Mammary epithelial cell (primary cell): ENCODE measurements at places on chromosomes 5 and 9.

DNA sequence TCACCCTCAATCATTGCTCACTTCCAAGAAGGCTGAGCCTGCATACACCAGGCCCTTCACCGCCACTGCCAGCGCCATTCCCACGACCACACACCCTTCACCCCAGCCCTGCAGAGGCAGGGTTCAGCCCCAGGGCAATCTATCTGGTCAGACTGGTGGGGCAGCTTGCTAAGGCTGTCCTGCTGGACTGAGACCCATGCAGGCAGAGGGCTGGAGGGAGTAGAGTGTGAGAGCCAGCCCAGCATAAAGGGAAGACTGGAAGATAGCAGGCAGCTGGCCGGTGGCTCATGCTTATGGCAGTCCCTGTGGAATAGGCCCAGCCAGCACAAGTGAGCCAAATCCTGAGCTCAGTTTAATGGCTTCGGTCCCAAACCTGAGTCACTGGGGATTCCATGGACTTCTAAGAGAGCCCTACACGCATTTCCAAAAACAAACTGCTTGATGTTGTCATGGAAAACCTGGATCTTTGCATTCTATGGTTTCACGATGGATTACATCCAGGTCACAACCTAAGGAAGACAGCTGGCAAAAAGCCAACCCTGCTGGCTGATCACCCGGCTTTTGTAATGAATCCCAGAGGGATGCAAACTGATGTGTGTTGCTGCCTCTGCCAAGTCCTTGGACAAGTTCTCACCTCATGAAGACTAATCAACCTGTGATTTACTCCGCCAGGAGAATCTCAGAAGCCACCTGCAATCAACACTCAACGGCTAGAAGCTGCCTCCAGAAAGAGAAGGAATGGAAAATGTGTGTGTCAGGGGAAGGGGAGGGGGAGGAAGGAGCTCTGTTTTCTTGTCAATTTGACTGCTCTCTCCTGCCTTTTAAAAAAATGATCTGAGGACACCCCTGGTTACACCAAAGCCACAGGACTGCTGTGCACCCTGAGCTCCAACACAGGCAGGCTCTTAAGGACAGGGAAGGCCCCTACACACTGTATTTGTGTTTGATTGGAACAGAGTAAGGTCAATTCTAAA is 143.6 kb downstream of the LHFPL2 start:
- DNase-seq: peak; percentile 99

- no peak for DNase-seq
These were observed 48.2 kb downstream of the RASGEF1C start for GRCh38 chr5:180160789-180161188.

DNA sequence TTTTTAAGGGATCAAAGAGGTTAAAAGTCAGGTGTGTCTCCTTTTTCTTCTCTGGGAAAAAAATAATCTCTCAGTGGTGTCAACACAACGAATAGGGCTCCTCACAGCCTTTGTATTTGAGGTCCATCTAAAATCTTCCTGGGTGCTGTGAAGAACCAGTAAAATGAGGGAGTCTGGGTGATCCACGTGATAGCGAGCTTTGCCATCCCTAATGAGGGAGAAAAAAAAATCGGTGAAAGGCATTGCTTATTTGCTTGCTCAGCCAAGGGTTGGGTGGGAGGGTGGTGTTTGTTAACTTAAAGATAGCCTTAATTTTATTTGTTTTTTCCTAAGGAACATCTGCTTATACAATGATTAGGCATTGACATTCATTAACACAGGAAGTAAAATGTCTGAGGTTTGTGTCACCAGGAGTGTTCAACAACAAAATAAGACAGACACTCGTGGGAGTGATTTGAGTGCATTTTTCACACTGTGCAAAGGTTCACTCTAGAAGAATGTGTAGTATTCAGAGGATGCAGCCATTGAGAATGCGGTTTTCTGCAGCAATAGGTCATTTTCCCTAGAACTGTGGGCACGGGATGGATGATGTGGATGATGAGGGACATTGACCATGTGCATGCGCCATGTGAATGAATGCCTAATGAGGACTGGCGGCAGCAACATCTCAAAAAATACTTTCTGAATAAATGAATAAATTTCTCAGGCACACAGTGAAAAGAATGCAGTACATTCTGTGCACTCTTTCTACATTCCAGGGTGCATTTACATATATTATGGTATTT is 369.5 kb downstream of the NTRK2 start:
- no peak for DNase-seq

- DNase-seq: no peak
These were observed 205.8 kb downstream of the TMEM38B start for GRCh38 chr9:105900123-105900522.

- DNase-seq: peak; percentile 94
These were observed 77.6 kb upstream of the SEMA6A start for GRCh38 chr5:116652196-116652729.

DNA sequence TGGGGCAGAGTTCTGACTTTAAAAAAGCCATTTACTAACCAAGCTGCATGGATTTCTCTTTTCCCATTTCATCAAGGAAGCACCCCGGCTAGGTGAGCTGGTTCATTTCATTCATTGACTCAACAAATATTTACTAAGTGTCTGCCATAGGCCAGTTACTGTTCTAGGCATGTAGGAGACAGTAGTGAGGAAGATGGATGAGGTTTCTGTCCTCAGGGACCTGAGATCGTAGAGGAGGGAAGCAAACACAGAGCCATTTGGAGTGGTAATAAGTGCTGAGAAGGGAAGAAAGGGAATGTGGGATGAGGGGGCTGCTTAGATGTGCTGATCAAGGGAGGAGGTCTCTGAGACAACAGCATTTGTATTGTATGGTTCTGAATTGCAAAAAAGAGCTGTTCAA is 120.4 kb downstream of the C9orf152 start:
- DNase-seq: no peak

DNA sequence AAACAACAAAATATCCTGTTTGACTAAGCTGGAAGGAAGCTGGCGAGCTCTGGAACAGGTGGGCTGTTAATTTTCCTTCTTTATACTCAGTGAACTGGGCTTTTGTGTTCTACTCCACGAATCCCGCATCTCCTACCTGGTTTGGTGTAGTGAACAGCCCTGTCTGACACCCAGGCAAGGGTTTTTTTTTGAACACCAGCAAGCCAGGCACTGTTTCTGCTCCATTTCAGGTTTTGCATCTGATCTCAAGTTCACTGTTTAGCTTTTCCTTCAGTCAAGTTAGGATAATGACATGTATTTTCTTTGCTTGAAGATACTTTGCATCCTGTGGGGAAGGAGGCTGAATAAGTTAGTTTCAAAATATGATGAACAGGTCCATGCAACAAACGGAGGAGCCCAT is 204.5 kb downstream of the SEMA6A start:
- no peak for DNase-seq

GRCh38 chr5:134095887-134096589 is 18.4 kb upstream of the TCF7 start:
- no peak for DNase-seq

- peak; percentile 5 for DNase-seq
These were observed 143.4 kb upstream of the APC start for GRCh38 chr5:112594095-112594850.

DNA sequence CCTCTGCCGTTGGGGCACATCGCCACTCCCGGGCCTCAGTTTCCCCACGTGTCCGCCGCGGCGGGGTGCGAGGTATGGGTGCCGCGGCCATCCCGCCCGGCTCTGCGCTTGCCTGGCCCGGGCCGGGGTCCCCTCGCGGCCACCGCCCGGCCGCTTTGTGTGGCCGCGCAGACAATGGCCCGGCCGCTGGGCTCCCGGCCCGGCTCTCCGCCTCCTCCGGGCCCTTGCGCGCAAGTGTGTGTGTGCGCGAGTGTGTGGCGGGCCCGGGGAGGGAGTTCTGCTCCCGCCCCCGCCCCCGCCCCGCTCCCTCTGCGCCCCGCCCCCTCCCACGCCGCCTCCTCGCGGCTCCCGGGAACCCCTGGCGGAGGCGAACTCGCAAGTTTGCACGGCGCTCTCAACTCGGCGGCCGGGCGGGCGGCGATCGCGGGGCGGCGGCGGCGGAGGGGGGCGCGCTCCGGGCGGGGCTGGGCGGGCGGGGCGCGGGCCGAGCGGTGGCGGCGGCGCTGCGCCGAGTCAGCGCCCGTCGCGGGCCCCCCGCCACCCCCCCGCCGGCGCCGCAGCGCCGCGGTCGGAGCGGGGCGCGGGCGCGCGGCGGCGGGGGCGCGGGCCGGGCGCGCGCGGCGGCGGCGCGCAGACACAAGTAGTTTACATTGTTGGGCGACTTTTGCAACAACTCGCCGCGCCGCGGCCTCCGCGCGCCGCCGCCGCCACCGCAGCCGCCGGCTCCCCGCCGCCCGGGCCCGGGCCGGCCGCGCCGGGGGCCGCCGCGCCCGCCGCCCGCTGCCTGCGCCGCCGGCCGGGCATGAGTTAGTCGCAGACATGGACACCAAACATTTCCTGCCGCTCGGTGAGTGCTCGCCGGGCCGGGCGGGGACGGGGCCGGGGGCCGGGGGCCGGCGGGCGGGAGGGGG is at the start of gene RXRA:
TSS of gene RXRA (plus strand) at position 643 of the 911 bp plus-strand sequence. CDS start at position 820, 177 bp downstream.
- peak; percentile 77 for DNase-seq

DNA sequence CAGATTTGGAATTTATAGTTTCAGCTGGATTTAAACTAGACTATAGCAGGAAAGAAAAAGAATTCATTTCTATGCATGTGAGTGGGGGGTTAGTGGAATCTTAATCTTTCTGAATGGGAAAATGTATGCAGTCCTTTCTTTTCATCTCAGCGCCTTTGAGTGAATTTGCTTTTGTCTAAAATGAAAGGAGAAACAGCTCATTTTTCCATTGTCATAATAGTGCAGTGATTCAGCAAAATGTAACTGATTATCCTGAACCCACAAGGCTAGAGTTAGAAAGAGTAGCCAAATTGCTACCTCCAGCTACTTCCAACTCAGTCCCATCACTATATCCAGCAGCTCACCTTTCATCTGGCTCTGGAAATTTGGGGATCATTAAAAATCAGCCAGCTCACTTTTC is 134.4 kb downstream of the ADAMTSL1 start:
- no peak for DNase-seq

DNA sequence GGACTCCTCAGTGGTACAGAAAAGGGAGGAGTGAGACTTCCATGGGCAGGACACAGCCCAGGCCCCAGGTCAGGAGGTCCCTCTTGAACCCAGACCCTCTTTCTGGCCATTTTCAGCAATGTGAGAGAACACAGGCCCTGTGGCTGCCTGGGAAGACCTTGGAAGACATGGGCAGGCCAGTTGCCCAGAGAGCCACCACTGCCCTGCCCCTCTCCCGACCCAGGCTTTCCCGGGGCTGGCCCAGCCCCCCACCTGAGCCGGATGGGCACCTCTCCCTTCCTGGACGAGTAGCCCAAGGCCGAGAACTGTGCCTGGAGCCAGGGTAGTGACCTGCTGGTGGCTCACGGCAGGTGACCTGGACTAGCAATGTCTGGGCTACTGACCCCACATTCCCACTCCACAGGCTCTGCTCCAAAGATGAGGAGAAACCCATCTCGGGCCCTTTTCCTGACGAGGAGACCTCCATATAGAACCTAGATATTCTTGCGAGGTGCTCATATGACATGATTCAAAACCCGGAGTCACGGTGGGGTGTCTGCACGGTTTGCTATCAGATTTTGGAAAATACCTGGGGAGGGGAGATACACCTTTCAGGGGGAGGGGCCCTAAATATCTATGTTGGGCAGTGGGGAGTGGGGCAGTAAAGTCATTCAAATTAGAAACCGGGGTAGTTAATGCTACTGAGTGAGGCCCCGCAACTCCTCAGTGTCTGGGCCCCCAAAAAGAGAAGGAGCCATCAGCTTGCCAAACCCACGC is 59.4 kb downstream of the ZNF354C start:
- DNase-seq: no peak

- peak; percentile 92 for DNase-seq
These were observed 98.3 kb upstream of the CDKN2B start for GRCh38 chr9:22107202-22108045.

DNA sequence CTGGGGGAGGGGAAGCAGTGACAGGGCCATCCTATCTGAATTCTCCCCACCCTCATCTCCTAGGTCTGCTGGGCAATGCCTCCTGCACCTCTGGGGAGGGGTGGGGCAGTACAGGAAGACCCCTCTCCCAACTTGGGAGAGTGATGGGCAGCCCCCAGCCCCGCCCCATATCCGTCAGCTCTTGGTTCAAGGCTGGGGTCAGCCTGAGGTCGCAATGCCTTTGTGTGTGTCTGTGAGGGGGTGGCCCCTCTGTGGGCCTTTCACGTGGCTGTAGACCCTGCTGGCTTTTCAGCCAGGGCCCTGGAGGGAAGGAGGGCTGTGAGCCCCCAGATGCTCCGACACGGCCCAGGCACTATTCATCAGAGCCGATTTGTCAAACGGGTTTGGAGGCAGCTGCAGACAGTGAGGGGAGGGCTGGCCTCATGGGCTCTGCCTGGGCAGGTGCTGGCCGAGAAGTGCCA is 49.5 kb upstream of the RNU6ATAC start:
- DNase-seq: no peak

GRCh38 chr9:71668717-71669116 is 99.6 kb downstream of the CEMIP2 start:
- DNase-seq: no peak

DNA sequence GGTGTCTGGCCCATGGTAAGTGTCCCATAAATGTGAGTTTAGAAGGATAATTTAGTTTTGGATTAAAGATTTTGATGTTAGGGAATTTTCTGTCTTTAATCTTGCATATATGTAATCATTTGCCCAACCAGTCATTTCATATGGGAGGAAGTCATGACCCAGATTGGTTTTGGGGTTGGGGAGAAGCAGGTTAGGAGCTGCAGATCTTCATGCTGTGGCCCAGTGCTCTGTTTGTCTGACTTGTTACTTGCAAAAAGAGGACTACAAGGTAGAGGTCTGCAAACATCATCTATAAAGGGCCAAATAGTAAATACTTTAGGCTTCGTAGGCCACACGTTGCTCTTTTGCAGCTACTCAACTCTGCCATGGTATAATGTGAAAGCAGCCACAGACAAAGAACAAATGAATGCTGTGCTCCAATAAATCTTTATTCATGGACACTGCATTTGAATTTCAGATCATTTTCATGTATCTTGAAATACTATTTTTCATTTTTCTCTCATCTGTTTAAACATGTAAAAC is 16.8 kb downstream of the OSTF1 start:
- DNase-seq: no peak

- peak; percentile 12 for DNase-seq
These were observed 8.1 kb downstream of the SEMA4D start for GRCh38 chr9:89489548-89490530.

DNA sequence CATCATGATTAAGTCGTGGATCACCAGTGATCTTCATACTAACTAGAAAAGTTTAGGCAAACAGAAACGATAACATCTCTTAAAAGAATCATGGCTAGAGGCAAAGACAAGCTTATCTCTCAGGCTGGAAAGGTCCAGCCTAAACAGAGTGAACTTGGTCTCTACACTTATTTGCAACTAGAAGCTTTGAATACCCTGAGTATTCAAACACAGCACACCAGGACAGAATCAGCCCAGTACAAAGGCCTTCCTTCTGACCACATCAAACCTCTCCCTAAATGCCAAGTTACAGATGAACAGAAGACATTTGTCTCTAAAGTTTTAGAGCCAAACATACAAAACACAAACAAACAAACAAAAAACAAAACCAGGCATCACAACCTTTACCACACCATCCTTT is 57.2 kb downstream of the ELAVL2 start:
- no peak for DNase-seq

GRCh38 chr5:37664551-37664950 is 175.3 kb downstream of the GDNF start:
- DNase-seq: no peak
